Epithelial cell of esophagus (primary cell): ENCODE measurements at places on chromosomes 1 and 21.

DNA sequence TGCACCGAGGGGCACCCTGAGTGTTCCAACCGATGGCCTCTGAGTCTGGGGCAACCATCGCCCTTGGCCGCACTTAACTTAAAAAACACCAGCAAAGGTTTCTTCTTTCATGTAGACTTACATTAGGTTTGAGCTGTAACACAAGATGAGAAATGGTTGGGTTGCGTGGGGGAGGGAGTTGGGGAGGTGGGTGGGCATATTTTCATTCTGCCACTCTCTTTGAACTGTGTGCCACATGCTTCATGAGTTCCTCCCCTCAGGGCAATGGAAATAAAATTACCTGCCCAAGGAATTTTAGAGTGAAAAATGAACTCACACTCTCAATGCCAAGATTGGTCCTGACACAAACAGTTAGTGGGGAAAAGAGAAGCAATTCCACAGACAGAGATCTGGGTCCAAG is 430.1 kb upstream of the USP24 start:
- DNase-seq, result no peak

DNA sequence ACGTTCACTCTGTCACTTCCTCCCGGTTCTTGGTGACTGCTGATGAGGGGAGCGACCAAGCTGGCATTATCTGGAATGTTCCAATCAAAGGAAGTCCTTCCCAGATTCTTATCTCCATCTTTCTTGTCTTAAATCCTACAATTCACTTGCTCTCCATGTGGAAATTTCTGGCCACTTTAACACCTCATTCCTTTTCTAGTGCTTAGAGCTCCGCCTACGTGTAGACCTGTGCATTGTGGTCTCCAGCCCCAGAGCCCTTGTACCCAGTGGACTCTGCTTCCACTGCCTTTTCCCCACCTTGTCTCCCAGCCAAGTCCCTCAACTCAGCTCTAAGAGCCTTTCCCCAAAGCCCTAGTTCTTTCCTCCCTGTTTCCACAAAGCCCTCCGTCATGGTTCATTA is 12.2 kb upstream of the KLHDC7A start:
- no peak for DNase-seq

- no peak for DNase-seq
These were observed 3.9 kb downstream of the C1orf198 start for GRCh38 chr1:230864441-230864840.

DNA sequence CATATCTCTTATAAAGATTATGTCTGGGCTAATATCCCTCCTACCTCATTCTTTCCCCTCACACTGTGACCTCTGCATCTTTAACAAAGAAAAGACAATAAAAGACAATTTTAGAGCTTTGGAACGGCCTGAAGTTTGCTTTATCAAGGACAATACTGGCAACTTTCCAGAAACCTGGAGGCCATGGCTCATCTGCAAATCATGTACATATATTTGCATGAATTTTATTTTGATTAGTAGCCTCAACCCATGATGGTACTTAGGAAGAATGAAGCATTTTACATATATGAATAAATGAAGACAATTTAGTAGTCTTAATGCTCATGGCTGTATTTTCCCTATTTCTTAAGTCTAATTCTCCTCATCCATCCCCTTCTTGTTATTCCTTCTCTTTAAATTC is 612.2 kb upstream of the CXADR start:
- no peak for DNase-seq

GRCh38 chr1:54460861-54461387 is 54.7 kb upstream of the SSBP3 start:
- DNase-seq, result no peak

GRCh38 chr1:109716570-109717090 is 4.6 kb downstream of the GSTM5 start:
- DNase-seq, result no peak

DNA sequence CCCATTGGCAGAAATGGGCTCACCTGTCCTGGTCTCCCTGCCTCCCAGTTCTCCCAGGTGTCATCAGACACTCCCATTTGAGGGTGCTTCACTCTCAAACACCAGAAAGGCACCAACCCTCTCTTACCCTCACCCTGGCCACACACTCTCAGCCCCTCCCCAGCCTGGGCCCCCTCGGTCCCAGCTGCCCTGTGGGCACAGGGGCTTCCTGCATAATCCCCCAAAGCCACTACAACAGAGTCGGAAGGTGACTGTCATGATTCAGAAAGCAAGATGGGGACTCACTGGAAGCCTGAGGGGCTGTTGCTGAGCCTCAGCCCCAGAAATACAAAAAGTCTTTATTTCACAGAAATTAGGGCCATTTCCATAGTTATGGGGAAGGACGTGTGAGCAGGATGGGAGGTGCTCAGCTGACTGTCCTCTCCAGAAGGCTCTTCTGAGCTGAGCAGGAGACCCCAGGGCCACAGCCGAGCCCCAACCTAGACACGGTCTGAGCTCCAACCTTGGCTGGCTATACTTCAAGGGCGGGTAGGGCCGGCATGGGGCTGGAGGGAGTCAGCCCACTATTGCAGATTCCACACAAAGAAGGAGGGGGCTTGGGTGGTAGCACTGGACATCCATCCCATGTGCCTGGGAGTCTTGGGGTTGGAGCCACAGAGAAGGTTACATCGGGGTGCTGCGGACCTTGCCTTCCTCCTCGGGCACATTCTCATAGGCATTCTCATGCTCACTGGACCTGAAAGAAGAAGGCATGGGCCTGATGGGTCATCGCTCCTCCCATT is 6.3 kb downstream of the PDZK1IP1 start:
- no peak for DNase-seq

DNA sequence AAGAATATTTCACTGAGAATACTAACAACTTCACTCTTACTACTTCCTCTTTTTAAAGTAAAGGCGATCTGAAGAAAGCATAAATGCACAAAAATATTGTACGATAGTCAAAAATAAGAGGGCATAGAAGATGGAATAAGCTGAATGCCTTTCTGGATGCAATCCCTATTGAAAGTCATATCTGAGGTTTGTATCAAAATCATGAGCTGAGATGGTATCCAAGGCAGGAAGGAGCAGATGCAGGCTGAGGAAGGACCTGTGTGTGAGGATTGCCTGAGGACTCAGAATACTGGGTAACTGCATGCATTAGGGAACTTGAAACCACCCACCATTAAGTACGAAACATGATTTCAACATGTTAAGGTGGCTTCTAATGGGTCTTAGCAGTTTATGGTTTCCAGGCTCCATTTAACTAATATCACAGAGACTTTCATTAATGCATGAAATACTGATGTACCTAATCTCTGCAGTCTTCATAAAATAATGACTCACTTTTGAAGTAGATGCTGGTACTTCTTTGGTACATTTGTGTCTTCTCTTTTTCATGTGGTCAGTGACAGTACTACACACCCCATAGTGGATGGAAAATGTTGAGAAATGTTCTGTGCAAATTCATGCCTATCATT is 29.6 kb upstream of the RGS1 start:
- DNase-seq, result no peak

DNA sequence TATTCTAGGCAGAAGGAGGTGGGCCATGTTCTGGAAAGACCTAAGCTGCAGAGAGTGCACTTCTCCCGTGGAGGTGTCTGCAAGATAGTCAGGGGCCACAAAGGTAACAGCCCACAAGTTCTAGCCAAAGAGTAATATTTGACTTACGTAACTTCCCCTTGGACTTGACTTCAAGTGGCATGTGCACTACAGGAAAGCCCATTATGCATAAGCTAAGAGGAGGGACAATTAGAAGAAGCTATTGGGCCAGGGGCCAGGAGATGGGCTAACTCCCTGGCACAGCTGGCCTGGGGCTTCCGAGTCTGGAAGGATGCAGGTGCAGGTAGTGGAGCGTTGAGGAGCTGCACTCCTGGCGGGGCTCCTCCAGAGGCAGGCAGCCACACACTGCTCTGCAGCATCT is 58.3 kb downstream of the ERG start:
- DNase-seq, result no peak

DNA sequence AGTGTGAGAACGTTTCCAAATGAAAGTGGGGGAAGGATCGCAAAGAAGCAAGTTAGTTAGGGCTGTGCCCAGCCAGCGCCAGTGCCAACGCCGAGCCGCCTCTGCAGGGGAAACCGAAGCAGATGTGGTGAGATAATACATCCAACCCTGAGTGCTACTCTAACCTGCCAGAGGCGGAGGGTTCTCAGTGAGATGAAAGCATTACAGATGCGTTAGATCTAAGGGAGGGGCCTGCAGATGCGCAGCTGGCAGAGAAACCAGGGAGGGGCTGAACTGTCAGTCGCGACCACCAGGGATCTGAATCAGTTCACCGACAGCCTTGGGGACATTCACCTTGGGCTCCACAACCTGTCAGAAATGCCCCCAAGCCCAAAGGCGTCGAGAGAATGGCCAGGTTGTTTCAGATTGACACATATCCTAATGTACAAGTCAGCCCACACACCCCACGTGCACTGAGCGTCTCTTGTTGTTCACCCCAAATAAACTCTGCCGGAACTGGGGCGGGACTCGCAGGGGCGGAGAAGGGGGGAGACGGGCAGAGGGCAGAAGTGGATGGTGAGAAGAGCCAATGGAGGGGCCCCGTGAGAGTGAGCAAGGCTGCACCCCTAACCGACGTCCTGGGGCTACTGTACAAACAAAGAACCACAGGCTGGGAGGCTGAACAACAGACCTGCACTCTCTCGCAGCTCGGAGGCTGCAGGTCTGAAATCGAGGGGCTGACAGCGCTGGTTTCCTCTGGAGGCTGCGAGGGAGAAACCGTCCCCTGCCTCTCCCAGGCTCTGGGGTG is 8.7 kb upstream of the UMODL1 start:
- no peak for DNase-seq
